ENCODE measurements at places on chromosomes 16 and 17.

DNA sequence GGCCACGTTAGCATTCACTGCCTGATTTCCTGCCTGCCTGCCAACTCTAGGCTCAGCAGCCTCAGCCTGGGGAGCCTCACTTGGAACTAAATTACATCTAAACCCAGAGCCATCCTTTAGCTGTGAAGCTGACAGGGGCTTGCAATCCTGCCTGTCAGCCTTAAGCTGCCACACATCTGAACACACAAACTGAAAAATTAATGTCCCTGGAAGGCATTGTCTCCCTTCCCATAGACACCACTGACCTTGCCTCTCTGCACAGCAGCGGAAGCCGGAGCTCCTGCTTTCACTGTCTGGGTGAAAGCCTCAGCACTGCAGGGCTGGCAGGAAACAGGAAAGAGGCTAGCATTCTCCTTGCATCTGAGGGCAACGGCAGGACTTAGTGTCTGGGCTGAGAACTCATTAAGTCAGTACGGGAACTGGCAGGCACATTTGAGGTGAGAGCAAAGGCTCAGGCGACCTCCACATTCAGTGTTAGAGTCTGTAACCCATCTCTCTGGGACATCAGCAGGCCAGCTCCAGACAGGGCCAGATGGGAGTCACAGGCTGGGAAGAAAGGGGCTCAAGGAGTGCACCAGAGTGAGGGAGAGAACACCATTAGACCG is 452.4 kb upstream of the C16orf82 start:
- DNase-seq, result peak; percentile 24

DNA sequence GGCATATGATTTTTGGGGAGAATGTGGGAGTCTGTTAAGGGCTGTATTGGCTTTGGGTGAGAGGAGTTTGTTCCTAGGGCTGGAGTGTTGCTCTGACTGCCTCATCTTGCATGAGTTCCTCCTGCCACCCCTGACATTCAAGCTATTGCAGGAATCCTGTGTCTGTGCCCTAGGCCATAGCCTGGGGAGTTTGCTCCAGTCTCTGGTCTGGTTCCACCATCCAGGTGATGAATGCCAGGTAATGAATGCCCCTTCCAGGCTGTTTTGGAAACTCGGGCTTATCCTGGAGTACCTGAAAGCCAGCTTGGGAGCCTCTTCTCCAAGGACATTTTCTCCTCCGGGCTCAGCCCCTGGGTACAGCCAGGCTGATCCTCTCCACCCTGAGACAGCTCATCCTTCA is 117.0 kb upstream of the IRX3 start:
- no peak for DNase-seq

- DNase-seq, result no peak
These were observed 28.5 kb downstream of the TMEM132E start for GRCh38 chr17:34607917-34608316.

DNA sequence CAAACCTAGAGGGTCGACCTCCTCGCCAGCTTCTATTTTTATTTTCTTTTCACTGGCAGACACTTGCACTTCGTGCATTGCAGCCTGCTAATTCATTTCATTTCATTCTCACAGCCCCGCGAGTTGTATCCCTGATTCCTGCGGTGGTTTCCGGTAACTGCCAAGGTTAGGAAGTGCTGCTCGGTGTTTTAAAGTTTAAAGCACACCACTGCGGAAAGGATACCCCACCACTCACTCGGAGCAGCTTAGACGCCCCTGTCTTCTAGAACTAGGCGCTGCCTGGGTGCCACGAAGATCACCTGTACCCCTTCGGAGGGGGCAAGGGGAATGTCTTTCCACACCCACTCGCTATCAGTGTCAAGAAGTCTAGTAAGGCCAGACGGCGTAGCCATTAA is 509 bp downstream of the CNEP1R1 start:
- DNase-seq, result no peak

GRCh38 chr17:58756246-58757161 is 850 bp downstream of the PPM1E start:
- peak; percentile 6 for DNase-seq

DNA sequence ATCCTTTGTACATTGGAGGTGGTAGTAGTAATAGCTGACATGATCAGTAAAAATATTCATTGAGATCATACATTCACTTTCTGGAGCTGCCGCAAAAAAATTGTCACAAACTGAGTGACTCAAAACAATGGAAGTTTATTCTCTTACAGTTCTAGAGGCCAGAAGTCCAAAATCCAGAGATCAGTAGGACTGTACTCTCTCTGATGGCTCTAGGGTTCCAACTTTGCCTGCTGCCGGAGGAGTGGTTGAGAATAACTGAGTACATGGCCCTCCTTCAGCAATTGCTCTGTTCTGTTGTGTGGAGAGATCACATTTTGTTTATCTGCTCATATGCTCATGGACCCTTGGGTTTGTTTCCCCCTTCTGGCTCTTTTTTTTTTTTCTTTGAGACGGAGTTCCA is 23.5 kb downstream of the ABAT start:
- no peak for DNase-seq

- DNase-seq, result peak; percentile 47
These were observed 467.1 kb downstream of the WWOX start for GRCh38 chr16:78566397-78567073.

- DNase-seq, result no peak
These were observed 1.7 kb downstream of the TXNDC17 start for GRCh38 chr17:6642592-6642991.

All from Jurkat, Clone E6-1 (cell line).